Left kidney (tissue), 8 donors: ENCODE measurements at places on chromosomes 5 and 9. TPM values are rescaled to one million over a fixed set of nuclear protein-coding genes. Genes with fewer than 3 reads are reported as not detected.

The IFNA10 gene
- polyA plus RNA-seq: not detected

The OR1Q1 gene
- polyA plus RNA-seq: not detected

The GPRIN1 gene
- 2.2 TPM for polyA plus RNA-seq

The IL3 gene
- polyA plus RNA-seq: not detected

The CCDC192 gene
- 1.5 TPM for polyA plus RNA-seq

The CDX1 gene
- 0.45 TPM for polyA plus RNA-seq

The C5orf46 gene
- not detected for polyA plus RNA-seq

The SPEF2 gene
- 80.3 TPM for polyA plus RNA-seq

The LCN1 gene
- polyA plus RNA-seq: not detected

The PLPP7 gene
- polyA plus RNA-seq: 1.9 TPM

The PFN3 gene
- polyA plus RNA-seq: 2.0 TPM

The SLC27A4 gene
- 16.7 TPM for polyA plus RNA-seq

The OTULIN gene
- 21.1 TPM for polyA plus RNA-seq

The SHOC1 gene
- 1.5 TPM for polyA plus RNA-seq

The PCDHGA5 gene
- 2.7 TPM for polyA plus RNA-seq

The SCGB3A2 gene
- polyA plus RNA-seq: 0.73 TPM

The GLRA1 gene
- 0.13 TPM for polyA plus RNA-seq
